ENCODE measurements at places on chromosomes 4 and X.

GRCh38 chrX:39839371-39839770, 258.4 kb downstream of the BCOR start:
- no peak for DNase-seq

- DNase-seq: no peak
These were observed 205.1 kb downstream of the AWAT2 start for GRCh38 chrX:69844636-69845035.

GRCh38 chrX:15678339-15678738, 13.7 kb upstream of the CLTRN start:
- no peak for DNase-seq

DNA sequence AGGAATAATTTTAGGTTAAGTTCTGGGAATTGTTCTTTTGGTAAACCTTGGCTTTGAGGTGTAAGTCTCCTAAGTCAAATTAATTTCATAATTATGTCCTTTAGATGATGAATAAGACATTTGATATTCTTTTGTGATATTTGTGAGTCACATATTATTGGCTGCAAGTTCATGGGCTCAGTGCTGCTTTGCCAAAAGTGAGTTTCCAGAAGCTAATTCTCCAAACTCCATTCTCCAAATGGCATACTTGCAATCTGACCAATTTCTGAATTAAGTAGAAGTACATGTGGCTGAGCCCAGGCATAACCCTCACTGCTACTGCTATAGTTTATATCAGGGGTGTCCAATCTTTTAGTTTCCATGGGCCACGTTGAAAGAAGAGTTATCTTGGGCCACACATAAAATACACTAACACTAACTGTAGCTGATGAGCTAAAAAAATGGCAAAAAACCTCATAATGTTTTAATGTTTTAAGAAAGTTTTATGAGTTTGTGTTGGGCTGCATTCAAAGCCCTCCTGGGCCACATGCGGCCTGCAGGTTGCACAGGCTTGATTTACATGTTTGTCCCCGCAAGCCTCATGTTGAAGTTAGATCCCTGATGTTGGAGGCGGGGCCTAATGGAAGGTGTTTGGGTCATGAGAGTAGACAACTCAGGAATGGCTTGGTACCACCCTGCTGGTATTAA, 196.1 kb downstream of the ZNF330 start:
- DNase-seq: no peak

GRCh38 chr4:48093991-48094416, 40.0 kb downstream of the TXK start:
- no peak for DNase-seq

DNA sequence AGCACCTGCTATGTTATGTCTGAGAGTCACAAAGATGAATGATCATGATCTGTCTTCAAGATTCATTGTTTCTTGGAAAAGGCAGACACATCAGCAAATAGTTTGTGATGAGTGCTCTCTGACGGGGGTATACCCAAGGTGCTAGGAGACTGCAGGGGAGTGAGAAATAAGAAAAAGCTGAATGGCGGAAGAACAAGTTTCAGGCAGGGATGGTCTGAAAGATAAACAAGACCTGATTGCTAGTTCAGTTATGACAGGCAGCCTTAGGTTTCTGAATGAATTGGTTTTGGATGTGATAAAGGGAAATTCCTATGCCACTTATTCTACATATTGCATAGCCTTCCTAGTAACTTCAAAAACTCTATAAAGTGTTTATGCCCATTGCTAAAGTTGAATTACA, 327.0 kb upstream of the DKK2 start:
- no peak for DNase-seq

- DNase-seq: peak; percentile 44
These were observed 13.9 kb upstream of the ETDC start for GRCh38 chrX:135295238-135295943.

GRCh38 chr4:176102414-176103063, 36.9 kb downstream of the WDR17 start:
- DNase-seq: no peak

GRCh38 chr4:43332052-43332425, 439.5 kb downstream of the GRXCR1 start:
- no peak for DNase-seq

DNA sequence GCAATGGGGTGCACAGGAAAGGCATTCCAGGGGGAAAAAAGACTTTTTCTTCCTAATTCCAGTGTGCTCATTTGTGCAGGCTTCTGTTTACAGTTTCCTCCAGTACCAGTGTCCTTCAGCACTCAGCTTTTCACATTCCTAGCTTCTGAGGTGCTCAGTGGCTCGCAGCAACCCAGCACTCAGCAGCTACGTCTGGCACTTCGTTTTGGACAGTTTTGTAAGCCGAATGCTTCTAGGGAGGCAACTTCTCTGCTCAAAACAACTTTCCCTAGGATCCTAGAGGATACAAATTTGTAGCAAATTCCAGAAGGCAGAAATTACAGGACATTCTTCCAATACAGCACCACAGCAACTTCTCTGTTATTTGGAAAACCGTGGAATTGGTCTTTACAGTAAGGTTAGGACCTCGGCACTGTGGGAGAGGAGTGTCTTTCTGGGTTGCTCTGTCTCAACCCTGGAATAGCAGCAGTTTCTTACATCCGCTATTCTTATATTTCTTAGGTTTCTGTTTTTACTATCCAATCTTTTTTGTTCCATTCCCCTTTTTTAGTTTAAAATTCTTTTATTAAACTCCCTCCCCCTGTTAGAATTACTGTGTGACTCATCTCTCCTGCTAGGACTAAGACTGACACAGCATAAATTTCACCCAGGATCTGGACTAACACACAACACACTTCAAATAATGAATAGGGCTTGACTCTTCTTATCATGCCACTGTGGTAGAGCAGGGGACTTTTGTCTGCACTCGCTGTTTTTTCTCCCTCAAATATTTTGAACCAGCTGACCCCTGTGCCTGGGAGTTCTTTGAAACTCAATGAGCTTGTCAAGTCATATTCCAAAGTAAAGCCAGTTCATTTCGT, 1314.7 kb downstream of the FSTL5 start:
- no peak for DNase-seq

DNA sequence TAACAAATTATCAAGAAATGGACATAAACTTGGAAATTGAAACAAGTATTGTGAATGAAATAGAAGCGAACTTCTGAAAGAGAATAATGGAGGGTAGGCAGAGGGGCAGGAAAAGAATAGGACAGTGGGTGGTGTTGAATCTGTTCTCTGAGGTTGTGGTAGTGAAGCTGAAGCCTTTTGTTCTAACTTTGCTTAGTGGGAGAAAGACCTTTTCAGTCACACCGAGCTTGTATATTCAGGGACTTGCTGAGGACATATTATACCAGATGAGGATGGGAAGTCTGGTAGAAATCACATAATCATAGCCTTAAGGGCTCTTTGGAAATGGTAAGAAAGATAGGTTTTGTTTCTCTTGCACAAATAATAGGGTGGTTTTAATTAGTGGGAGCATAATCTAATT, 115.4 kb upstream of the NDST4 start:
- no peak for DNase-seq

DNA sequence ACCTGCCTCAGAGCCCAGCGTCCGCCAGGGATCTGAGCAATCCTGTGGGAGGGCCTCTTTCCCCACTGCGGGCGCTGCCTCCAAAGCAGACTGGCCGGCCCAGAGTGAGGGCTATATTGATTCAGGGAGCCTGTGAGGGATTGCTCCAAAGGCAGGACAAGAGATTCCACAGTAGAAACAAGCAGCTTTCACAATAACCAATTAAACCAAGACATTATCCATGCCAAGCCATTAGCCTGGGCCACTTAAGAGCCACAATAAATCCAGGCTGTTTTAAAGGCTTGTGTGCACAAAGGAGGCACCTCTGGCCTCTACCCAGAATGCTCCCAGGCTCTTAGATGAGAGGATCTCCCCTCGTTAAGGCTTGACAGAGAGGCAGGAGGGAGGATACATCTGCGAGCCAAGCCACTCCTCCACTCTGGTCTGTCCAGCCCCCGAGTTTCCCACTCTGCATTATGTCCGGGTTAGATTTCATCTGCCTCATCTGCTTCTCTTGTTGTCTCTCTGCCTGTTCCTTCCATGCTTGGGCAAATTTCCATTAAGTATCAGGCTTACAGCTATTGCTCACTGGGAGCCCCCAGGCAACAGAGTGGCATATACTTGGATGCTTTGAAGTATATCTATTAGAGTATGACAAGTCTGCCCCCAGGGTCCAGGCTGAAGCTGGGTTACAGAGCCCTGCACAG, 357.9 kb downstream of the UNC5C start:
- DNase-seq: no peak

GRCh38 chr4:139223682-139224317, 46.8 kb upstream of the ELF2 start:
- DNase-seq: no peak

- DNase-seq: no peak
These were observed 3.3 kb downstream of the NLGN4X start for GRCh38 chrX:6225288-6225910.

DNA sequence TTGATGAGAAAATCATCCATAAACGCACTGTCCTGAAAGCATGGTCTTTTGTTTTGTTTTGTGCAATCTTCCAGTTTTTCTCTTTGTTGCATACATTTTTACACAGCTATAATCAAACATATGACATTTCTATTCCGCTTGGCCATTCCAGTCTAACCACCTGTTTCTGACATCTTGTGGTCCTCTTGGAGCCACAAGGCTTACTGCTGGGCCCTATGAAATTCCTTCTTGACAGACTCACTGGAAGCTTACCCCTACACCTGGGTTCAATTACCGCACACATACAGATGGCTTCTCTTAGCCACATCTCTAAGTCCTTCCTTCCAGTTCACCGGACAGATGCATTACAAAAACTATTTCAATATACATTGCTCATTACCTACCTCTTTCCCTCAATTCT, 72.4 kb downstream of the PAPSS1 start:
- no peak for DNase-seq
